ENCODE measurements at places on chromosomes 1 and 21.

DNA sequence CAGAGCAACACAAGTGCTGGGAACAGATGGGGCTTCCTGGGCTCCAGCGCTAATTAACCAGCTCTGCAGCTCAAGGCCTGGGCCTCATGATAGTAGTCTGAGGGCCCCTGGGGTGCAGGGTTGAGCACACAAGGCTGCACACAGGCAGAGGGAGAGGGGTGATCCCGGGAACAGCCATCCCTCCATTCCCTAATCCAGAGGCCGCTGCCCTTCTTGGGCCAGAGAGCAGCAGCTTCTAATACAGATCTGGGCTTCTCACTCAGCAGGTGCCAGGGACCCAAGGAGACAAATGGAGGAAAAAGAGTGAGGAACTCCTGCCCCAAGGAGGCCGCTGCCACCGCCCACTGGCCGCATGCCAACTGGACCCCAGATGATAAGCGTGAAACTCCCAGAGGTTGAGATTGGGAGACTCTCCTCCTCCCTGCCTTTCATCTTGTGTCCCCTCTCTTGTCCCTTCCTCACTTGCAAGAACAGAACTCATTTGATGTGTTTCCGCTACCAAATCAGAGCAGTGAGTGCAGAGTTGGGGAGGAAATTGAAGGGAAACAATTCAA lies 58.0 kb upstream of the IFNAR2 start:
- peak; percentile 89 for DNase-seq

- DNase-seq = no peak
These were observed 138.5 kb downstream of the TNR start for GRCh38 chr1:175604942-175605286.

DNA sequence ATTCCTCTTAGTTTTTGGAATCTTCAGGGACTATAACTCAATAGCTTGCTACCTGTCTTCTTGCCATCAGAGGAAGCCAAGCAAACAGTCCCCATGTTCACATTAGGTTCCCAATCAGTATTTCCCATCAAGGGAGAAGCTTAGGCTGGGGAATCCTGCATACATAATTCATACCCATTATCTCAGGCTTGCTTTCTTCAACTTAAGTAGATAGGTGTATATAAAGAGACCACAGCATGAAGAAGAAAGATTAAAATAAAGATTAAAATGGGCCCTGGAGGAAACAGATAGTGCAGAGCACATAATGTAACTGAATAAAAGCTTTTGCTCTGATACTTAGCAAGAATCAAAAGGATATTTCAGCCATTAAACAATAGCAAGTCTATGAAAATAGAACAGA lies 29.0 kb upstream of the KCNK1 start:
- DNase-seq = no peak

GRCh38 chr1:154568157-154568815 lies 708 bp downstream of the CHRNB2 start:
- DNase-seq = no peak

DNA sequence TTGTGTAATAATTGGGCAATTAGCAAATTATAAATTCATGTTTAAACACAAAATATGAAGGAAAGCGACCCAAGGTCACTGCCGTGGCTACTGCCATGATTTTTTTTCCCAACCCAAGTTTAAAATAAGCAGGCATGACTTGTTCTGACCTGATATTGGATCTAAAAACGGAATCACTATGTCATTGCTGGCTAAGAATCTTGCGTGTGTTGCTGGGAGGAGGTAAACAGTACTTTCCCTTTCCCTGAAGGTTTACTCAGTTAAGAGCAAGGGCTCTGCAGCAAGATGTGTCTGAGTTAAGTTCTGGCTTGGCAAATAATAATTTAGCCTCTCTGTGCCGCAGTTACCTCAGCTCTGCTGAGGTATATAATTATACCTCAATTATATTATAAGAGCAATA lies 125.7 kb upstream of the L1TD1 start:
- DNase-seq = no peak

DNA sequence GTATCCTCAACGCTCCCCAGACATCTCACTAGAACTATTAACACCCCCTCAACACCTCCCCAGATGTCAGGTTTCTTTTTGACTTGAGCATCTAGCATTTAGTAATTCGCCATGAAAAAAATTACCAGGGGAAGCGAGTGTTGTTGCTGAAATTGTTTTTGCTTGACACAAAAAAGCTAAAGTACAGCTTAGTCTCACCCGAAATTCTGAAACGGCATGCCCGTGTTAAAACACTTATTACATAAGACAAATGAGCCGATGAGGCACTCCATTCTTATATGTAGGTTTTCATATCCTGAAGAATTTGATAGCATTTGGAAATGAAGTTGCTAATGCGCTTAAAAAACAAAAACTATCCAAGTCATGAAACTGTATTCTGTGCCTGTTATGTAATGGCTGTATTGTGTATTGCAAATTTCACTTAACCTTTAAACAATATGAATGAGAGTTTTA lies 1.3 kb upstream of the NRIP1 start:
- no peak for DNase-seq

DNA sequence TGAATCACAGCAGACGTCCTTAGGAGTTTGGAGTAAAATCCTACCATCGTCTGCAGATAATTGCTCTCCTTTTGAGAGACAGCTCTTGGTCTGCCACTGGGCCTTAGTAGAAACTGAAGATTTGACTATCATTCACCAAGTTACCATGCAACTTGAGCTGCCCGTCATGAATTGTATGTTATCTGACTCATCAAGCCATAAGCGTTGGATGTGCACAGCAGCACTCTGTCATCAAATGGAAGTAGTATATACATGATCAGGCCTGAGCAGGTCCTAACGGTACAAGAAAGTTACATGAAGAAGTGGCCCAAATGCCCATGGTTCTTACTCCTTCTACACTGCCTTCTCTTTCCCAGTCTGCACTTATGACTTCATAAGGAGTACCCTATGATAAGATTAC lies 317.8 kb downstream of the GPATCH2 start:
- DNase-seq = no peak

- no peak for DNase-seq
These were observed 238.4 kb downstream of the GPATCH2 start for GRCh38 chr1:217392441-217392840.

DNA sequence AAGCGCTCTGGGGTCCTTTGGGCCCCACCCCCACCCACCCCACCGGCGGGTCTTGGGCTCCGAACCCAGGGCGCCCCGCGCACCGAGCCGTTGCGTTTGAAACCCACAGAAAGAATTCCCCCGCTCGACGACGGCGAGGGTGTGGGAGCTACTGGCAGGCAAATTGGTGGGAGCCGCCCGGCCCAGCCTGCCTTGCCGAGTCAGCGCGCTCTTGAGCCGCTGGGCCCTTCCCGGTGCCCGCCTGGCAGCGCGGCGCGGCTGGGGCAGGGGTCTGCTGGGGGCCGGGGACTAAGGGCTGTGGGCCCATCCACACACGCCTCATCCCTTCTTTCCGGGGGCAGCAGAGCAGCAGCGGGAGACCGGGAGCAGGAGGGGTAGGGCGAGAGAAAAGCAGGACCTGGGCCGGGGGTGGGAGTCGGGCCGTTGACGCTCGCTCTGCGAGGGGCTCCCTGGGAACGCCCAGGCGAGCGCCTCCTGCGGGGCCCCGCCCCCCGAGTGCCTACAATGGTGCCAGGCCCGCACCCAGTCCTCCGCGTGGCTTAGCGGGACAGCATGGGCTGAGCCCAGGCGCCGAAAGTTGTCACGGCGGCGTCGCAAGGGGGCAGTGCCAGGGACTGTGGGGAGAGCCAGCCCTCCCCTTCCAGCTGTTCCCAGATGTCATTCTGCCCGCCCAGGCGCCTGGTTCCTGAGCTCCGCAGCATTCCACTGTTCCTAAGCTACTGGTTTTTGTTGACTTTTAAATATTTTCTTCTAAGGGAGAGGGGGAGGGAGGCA lies at the start of gene C1orf94:
C1orf94 (plus strand) TSS at position 78 of the 774 bp plus-strand sequence. CDS start 883 bp downstream, outside the sequence.
- no peak for DNase-seq

- no peak for DNase-seq
These were observed 14.4 kb downstream of the SLC41A1 start for GRCh38 chr1:205798577-205798976.

All from NCI-H2171 (cell line).